ENCODE measurements at places on chromosomes 12 and 14.

- no peak for DNase-seq
Observed at GRCh38 chr14:50360851-50361250, 35.8 kb downstream of the CDKL1 start.

DNA sequence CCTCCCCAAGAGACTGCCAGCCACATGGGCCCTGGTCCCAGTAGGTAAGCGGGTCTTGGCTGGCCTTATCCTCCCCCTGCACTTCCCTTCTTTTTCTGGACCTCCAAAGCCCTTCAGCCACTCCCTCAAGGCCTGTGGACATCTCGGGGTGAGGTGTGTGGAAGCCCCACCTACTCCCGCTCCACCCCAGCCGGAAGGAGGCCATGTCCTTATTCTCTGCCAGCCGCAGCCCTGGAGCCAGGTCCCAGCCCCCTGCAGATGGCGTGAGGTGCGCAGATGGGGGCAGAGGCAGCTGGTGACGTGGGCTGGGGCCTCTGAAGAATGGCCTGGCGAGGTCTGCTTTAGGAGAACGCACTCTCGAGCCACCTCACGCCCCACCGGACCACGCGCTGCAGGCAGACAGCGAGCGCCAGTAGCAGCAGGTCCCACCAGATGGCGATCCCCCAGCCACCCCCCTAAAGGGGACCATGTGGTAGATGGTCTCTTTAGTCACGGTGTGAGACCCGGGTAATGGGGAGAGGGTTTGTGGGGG, 167.1 kb downstream of the TSPAN9 start:
- no peak for DNase-seq

DNA sequence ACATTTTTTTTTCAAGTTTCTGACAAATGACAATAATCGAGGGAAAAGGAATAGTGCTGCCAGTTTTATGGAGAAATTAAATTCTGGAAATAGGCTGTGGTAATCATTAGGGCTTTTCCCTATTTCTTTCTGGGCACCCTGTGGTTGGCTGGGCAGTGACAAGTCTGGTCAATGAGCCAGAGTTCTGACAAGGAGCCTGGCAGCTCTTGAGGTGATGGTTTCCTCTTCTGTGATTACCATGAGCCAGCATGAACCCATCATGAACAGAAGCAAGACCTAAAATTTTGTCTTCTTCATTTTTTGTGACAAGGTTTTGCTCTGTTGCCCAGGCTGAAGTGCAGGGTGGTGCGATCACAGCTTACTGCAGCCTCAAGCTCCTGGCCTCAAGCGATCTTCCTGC, 115.8 kb downstream of the TRAFD1 start:
- no peak for DNase-seq

DNA sequence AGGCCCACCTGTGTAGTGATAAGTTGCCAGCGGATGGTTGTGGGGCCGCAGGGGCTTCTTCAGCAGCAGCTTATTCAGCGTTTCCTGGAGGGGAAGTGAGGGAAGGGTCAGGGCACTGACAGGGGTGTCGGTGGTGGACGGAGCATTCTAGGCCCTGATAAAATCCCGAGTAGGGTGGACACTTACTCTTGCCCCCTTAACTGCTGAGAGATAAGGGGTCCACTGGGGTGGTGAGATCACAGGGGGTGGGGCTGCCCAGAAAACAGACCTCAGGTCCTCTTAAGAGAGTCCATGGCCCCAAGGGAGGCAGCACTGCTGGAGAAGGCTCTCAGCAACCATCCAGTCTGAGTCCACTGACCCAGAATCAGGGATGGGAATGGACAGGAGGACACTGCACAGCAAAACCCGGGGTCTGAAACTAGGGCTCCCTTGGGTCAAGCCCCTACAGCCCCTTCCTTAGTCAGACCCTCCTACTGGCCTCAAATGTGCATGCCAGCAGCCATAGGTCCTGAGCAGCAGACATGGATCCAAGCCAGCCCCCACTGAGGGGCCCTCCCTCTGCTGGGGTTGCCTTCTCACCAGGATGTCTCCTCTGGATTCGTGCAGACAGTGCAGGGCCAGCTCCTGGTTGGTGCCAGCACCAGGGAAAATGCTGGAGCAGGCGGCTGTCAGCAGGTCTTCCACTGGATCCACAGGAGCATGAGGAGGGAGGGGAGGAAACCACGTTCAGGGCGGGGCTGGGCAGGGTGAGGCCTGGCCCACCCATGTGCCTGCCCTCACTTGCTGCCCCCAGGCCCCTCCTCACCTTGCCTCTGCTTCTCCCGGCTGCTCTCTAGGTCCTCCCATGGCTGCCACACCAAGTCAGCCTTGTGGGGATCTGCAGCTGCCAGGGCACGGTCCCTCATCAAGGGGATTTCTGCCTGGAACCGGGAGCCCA, 12.1 kb upstream of the PNMA1 start:
- DNase-seq = no peak

- DNase-seq = no peak
Observed at GRCh38 chr12:109890620-109891170, 9.4 kb upstream of the TCHP start.

DNA sequence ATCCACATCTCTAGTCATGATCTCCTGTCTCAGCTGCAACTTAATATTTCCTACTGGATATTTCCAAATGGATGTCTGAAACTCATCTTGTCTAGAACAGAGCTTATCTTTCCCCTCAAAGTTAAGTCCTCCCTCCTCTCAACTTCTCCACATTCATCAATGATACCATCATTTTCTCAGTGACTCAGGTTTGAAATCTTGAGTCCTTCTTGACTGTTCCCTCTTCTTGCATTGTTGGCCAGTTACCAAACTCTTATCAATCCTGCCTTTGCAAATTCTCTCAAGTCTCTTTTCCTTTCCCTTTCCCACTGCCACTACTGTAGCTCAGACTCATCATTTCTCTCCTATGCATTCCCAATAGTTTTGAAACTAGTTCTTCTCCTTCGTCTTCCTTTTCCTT, 14.3 kb upstream of the CHURC1 start:
- DNase-seq = no peak

DNA sequence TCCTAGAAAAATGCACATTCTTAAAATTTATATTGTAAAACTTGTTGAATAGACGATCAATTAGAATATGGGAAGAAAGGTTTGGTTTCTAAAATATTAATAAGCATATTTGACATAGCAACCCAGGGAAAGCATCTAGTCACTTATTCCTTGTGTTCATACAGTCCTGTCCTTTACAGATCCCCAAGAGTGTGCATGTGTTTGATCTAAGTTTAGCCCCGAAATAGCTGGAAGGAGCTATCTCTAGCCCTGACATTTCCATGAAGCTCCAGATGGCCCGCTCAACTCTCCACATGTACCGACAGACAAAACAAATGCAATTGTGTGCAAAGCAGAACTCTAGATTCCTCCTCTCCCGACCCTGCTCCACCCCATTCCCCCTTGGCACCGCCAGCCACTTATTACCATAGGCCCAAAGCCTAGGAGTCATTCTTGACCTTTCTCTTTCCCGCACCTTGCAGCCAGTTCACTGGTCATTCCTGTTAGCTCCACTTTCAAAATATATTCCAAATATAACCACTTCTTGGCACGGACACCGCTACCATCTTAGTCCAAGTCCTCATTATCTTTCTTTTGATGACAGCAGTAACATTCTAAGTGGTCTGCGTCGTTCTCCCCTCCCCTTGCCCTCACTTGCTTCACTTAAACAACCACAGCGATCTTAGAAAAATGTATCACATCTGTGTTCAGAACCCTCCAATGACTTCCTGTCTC, 45.4 kb upstream of the GZMB start:
- DNase-seq = no peak

GRCh38 chr14:79464468-79464867, 746.8 kb downstream of the DIO2 start:
- DNase-seq = no peak

DNA sequence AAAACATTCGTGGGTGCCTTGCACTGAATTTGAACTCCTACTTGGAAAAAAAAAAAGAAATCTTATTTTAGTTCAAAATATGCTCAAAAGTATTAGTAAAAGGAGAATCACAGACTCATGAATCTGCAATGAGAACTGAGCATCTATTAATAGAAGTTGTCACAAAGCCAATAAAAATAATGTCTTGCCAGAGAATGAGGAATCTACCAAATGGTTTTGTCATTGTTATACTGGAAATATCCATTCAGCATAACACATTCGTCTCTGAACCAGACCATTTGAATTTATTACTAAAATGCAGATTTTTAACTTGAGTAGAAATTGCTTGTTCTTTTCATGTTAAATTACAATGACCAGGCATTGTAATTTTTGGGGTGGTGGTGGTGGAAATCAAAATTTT, 11.6 kb upstream of the PTPRB start:
- DNase-seq = no peak

- no peak for DNase-seq
Observed at GRCh38 chr14:81533212-81533535, 479 bp downstream of the SEL1L start.

- DNase-seq = no peak
Observed at GRCh38 chr14:22564463-22564862, 24.6 kb downstream of the DAD1 start.

DNA sequence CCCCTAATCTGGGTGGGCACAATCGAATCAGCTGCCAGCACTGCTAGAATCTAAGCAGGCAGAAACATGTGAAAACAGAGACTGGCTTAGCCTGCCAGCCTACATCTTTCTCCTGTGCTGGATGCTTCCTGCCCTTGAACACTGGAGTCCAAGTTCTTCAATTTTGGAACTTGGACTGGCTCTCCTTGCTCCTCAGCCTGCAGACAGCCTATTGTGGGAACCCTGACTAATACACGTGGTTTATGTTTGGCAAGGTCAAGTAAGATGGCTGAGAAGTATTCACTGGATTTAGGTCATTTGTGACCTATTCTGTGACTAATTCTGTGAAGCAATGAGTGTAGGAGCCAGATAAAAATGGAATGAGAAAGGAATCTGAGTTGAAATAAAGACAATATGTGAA, 11.0 kb downstream of the GPR135 start:
- peak; percentile 83 for DNase-seq

DNA sequence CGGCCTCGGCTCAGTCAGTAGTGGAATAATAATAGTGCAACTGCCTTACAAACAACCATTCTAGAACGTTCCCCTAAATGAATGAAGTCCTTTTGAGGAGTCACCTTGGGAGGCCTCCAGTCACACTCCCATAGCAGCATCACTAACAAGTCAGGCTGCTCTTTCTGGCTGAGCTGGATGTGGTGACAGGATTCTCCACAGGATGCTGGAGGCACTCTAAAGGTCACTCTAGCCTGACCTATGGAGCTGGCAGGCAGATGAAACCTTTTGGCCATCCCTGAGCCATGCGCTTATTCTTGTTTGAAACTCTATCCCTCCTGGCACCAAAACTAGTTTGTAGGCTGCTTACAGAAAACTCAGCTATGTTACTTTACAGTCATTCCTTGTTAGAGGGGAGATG, 17.9 kb upstream of the TFCP2 start:
- no peak for DNase-seq

- no peak for DNase-seq
Observed at GRCh38 chr14:53350866-53351265, 197.7 kb upstream of the DDHD1 start.

- no peak for DNase-seq
Observed at GRCh38 chr12:106171117-106171750, 32.5 kb upstream of the NUAK1 start.

- DNase-seq = no peak
Observed at GRCh38 chr12:28223025-28223554, 32.8 kb downstream of the CCDC91 start.

DNA sequence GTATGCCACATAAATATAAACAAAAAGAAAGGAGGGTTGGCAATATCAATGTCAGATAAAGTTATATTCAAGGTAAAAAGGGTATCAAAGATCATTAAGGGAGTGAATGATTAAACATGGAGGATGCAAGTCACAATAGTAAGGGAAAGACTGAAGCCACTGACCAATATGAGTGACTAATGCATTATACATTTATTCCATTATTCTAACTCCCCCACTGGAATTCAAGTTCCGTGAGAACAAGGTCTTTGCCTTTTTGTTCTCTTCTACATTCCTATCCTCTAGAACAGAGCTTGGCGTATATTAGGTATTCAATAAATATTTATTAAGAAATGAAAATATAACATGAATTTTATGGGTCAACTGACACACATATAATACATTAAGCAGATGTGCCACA, 30.7 kb downstream of the MAP4K5 start:
- DNase-seq = no peak

GRCh38 chr12:91381309-91381804, 198.7 kb upstream of the DCN start:
- DNase-seq = peak; percentile 70

- DNase-seq = no peak
Observed at GRCh38 chr14:23884541-23884904, 69.0 kb upstream of the DHRS4 start.

GRCh38 chr14:52363041-52363704, 49.1 kb downstream of the PTGER2 start:
- DNase-seq = no peak

GRCh38 chr14:105962532-105962931, 436.1 kb downstream of the TMEM121 start:
- no peak for DNase-seq

DNA sequence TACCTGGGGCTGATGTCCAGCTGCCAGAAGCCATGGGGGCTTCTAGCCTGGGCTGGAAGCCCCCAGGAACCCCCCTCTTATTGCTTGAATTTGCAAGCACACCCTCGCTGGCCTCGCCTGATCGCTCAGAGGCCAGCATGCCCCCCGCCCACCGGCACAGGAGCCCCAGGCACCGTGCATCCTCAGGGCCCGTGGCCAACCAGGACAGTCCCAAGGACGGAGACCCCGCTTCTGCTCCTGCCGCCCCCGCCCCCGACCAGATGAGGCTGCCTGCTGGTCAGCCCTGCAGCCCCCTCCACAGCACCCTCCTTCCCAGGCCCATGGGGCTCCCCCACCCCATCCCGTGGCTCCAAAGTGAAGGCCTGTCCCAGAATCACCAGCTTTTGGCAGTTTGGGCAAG, 21.2 kb downstream of the RAB35 start:
- no peak for DNase-seq

- DNase-seq = no peak
Observed at GRCh38 chr14:32217301-32217700, 14.2 kb upstream of the RNU6-8 start.

GRCh38 chr12:33670284-33670683, 230.7 kb upstream of the SYT10 start:
- no peak for DNase-seq

DNA sequence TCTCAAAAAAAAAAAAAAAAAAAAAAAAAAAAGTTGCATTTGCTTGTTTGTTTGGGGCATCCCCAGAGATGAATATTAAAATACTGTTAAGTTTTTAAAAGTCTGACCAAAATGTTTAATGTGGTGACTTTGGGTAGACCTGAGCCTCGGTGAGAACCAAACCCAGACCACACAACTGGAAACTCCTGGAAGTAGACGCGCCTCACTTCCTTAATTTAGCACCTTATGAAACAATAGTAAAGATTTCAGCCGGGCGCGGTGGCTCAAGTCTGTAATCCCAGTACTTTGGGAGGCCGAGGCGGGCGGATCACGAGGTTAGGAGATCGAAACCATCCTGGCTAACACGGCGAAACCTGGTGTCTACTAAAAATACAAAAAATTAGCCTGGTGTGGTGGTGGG, 9.3 kb downstream of the NFKBIA start:
- DNase-seq = no peak

- peak; percentile 64 for DNase-seq
Observed at GRCh38 chr14:61475316-61475715, 153.9 kb downstream of the PRKCH start.
